ENCODE measurements at places on chromosomes 5 and 9.

DNA sequence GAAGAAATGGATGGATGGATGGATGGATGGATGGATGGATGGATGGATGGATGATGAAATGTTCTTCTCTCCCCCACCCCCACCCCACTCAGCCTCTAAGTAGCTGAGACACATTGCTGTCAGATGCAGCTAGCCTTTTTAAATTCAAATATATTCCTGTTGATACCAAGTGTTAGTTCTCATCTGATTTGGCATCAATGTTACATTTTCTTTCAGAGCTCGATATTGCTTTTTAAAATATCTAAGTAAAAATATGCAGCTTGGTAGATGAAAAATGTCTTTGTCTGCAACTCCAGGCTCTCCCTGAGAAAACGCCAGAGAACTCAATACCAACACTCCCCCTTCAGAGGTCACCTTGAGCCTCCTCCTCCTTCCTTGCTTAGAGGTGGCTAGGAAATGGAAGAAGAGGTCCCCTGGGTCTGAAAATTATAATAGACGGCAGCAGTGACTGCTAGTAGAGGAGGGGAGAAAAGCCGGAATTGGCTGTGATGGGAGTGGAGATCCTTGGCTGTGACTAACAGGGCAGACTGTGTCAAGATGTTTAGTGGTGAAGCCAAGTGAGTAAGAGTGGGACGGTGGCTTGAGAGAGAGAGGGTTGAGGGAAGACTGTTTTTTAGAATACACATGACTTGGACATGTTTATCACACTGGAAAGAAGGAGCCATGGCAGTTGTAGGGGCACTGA lies 156.0 kb downstream of the ZNF462 start:
- no peak for DNase-seq

GRCh38 chr5:54098267-54098666 lies 212.1 kb downstream of the ARL15 start:
- no peak for DNase-seq

- no peak for DNase-seq
Observed at GRCh38 chr5:96257904-96258303, 175.1 kb downstream of the PCSK1 start.

GRCh38 chr5:133387091-133387490 lies 225.2 kb downstream of the FSTL4 start:
- DNase-seq: no peak

DNA sequence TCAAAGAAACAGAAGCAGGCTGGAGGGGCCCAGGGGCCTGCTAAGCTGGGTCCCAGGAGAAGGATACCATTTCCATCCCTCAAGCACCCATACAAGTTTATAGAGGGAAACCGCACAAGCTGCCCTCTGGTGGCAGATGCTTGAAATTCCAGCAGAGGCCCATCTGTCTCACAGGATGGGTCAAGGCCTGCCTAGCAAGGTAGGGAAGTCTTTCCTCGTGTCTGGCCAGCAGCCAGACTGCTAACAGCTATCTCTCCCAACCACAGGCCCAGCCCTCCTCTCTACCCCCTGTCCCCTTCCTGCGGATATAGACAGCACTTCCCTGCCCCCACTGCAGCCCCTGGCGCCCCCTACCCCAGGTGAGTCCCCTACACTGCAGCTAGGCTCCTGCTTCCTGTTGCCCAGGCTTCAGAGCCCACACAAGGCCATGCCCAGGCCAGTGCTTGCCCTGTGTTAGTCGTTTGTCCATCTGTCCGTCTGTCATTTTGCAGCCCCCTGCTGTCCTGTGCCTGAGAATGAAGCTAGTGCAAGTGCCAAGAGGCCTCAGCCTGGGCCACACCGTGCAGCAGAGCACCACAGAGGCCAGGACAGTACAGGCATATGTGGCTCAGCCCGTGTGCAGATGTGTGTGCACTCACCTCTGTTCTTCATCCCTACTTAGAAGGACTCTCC lies 26.2 kb downstream of the TCF7 start:
- DNase-seq: no peak

DNA sequence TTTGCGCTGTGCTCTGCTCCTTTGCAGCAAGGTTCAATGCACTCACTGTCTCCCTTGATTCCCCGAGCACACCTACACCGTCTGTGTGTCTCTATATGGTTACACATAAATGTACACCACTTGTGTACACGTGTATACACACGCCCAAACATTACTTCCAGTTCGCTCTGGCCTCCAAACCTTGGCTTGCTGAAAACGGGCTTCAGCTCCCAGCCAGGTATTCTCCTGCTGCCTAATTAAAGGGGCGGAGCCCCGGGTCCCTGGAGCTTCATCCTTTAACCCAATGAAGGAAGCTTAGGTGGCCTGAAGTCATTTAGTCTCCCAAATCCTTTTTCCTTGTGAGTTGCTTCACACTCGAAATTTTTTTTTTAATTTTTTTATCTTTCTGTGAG lies 4.6 kb downstream of the ISL1 start:
- DNase-seq: no peak

- no peak for DNase-seq
Observed at GRCh38 chr9:134800791-134801339, 79.7 kb upstream of the FCN2 start.

DNA sequence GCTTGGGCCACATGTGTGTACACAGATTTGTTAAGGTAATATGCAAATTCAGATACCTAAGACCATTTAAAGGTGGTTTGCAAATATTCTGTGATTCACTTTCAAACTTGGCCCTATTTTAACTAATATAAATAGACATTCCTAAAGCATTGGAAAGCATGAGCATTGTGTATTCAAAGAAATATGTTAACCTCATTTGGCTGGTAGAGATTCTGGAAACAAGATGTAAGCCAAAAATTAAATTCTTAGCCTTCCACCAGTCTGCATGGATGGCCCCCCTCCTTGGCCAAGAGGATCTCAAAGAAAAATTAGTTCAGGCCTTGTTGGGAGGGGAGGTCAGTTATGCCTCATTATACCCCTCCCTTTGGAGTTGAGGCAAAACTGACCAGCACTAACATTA lies 38.7 kb upstream of the C6 start:
- DNase-seq: no peak

GRCh38 chr5:58999804-59000203 lies 416.9 kb downstream of the RAB3C start:
- DNase-seq: no peak

- DNase-seq: peak; percentile 47
Observed at GRCh38 chr9:124388275-124389048, 26.8 kb downstream of the PSMB7 start.

GRCh38 chr5:12570688-12571087 lies 666.4 kb upstream of the CTNND2 start:
- no peak for DNase-seq

GRCh38 chr5:170342153-170342725 lies 44.7 kb upstream of the LCP2 start:
- no peak for DNase-seq

DNA sequence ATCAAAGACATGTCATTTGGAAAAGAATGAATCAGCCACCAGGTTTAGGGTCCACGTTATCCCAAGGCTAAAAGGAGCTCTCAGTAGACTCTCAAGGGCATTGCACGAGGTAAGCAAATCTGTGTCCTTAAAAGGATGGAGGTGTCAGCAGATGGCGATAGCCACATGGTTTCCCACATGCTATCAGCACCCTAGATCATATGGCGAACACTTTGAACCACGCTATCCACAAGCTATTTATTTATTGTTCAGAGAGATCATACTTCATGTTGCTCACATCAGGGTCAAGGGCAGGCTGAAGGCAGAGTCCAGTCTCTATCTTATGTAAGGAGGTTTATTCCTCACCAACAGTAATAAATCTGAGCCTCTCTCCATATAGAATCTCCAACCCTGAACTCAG lies 43.7 kb downstream of the CDH6 start:
- DNase-seq: no peak

DNA sequence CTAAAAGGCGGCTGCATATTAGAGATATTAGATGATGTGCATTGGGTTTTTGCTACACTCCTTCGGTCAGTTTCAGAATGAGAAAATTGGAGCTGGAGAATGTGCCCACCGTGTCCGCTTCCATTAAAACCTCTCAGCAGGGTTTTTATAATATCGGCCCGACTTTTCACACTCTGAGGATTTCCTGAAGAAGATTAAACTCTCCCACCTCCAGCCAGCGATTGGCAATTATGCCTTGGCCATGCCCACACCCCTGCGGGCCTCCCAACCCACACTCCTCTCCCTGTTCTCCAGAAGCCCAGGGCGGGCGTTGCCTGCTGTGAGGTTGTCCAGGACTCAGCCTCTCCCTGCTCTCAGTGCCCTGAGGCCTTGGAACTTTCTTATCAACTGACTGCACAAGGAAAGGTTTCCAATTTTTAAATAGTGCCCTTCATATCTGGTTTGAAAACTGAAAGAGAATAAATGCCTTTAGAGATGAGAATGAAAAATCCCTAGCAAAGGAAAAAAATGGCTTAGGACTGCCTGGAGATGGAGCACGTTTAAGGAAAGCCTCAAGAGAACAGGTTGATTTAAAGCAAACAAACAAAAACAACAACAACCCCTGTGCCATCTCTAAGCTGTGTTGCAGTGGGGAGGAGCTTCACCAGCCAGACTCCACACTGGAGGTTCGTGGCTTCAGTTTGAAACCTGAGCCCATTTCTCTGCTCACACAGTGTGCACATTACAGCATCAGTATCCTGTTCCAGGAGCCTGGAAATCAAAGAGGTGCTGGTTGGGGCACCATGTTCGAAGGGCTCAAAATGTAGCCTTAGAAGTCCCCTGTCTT lies 292.9 kb downstream of the NSG2 start:
- DNase-seq: no peak

- no peak for DNase-seq
Observed at GRCh38 chr9:95131023-95131943, 186.2 kb downstream of the FANCC start.

- DNase-seq: no peak
Observed at GRCh38 chr9:113501129-113501686, 37.7 kb downstream of the RGS3 start.

GRCh38 chr5:96297290-96297689 lies 135.8 kb downstream of the PCSK1 start:
- no peak for DNase-seq

GRCh38 chr5:127967323-127967982 lies 116.1 kb upstream of the SLC12A2 start:
- no peak for DNase-seq

GRCh38 chr5:53984971-53985370 lies 325.4 kb downstream of the ARL15 start:
- no peak for DNase-seq

DNA sequence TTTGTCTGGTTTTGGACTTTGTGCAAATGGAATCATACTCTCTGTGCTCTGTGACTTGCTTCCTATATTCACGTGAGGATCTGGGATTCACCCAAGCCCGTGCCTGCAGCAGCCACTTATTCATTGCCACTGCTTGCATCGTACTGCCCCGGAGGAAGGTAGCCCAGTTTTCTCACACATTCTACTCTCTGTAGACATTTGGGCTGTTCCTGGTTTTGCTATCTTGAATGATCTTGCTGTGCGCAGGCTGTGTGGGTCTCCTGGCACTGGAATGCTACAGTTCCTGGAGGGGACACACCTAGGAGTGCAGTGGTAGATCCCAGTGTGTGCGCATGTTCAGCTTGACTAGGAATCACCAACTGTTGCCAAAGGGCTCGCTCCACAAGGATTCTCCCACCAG lies 99.2 kb upstream of the BOD1 start:
- no peak for DNase-seq

- DNase-seq: no peak
Observed at GRCh38 chr5:522899-523440, 1.3 kb downstream of the SLC9A3 start.

DNA sequence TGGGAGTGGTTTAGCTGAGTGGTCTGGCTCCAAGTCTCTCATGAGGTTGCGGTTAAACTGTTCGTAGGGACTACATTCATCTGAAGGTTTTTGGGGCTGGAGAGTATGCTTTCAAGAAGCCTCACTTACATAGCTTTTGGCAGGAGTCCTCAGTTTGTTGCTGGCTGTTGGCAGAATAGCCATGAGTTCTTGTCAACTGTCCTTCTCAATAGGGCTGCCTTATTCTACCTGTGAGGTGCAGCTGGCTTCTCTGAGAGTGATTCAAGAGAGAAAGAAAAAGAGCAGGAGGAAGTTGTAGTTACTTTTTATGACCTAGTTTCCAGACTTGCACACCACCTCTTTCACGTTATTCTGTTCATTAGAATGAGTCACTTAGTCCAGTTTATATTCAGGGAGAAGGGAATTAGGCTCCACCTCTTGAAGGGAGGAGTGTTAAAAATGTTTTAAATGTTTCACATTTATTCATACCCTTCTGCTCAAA lies 33.2 kb downstream of the YTHDC2 start:
- no peak for DNase-seq

- DNase-seq: no peak
Observed at GRCh38 chr5:15133456-15133965, 261.9 kb upstream of the ANKH start.

- DNase-seq: no peak
Observed at GRCh38 chr9:75866273-75866871, 24.1 kb upstream of the PCSK5 start.

DNA sequence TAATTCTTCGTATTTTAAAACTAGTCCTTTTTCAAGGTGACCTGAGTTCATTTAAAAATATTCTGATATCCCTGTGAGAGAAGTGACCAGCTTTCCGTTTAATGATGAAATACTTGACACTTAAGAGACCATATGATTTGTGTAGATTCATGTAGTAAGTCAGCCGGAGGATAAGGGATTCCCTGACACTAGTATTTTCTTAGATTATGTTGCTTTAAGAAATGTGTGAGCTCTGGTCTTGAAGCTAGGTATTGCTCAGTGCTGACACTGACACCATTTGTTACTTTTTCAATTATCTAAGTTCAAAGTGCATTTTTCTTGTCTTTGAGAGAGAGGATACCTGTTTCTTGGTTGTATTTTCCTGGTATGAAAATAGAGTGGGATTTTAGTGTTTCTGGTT lies 4.2 kb downstream of the NIPBL start:
- DNase-seq: no peak

- peak; percentile 28 for DNase-seq
Observed at GRCh38 chr5:97085459-97086181, 56.8 kb downstream of the LIX1 start.

GRCh38 chr9:76987594-76988200 lies 31.8 kb upstream of the FOXB2 start:
- DNase-seq: no peak

GRCh38 chr9:61665330-61665751 lies 475.5 kb downstream of the SPATA31A7 start:
- DNase-seq: no peak
